ENCODE measurements at places on chromosomes 1 and 21.

DNA sequence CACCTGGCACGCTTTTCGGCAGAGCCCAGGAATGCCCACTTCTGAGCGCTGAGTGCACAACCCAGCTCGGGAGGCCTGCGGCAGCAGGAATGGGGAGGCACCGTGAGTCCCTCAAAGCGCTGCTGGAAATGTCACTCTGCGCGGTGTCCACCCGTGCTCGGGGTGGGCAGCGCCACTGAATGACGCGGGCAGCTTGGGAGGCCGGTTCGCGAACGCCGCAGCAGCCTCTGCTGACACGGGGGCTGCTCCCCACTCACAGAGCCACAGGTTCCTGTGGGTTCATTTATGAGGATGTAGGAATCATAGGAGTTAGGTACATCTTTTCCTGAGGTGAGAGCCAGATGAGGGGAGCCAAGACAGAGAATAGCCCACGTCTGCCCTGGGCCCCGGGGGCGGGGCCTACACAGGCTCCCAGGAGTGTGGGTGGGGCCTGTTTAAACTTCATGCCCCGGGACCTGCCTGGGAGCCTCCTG, 146.7 kb upstream of the COL6A1 start:
- no peak for DNase-seq

GRCh38 chr21:44618909-44619308, 7.0 kb downstream of the KRTAP10-8 start:
- DNase-seq = no peak

- DNase-seq = no peak
Measured at GRCh38 chr1:63548303-63548702, 25.0 kb downstream of the EFCAB7 start.

GRCh38 chr1:9615316-9616063, 26.8 kb downstream of the TMEM201 start:
- no peak for DNase-seq

DNA sequence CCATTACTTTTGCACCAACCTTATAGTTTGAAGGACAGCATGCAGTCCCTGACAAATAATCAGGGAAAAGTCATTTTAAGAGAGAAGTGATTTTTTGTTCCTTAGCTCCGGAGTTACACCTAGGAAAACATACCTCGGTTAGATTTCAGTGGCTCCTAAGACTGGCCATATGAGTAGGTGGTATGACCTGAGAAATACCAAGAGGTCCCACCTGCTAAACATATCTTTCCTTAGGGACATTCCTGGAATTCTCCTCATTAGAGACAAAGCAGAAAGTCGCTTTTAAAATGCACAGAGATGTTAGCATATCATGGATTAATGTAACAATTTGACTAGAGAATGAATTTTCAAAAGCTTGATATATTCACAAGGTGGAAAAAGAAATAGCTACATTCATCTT, 84.2 kb upstream of the RNPC3 start:
- DNase-seq = no peak

GRCh38 chr1:237042526-237042891, 525 bp downstream of the RYR2 start:
- DNase-seq = no peak

GRCh38 chr1:28046716-28047115, 41.7 kb downstream of the EYA3 start:
- no peak for DNase-seq

DNA sequence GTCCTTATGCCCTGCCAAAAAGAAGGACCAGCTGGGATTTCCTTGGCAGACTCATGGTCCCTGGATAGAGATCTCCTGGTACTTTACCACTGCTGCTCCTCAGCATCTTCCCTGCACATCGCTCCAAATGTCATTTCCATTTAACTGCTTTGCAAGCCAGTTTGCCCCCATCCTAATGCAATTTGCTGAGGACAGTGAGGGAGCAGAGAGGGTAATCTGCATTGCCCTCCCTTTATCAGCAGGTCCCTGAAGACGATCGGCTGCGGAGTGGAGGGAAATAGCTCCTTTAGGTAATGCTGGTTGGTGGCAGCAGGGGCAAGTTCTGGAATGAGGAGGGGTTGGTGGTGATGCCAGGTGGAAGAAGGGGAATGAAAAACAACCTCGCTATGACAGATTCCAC, 2.7 kb downstream of the PLXNA2 start:
- no peak for DNase-seq

DNA sequence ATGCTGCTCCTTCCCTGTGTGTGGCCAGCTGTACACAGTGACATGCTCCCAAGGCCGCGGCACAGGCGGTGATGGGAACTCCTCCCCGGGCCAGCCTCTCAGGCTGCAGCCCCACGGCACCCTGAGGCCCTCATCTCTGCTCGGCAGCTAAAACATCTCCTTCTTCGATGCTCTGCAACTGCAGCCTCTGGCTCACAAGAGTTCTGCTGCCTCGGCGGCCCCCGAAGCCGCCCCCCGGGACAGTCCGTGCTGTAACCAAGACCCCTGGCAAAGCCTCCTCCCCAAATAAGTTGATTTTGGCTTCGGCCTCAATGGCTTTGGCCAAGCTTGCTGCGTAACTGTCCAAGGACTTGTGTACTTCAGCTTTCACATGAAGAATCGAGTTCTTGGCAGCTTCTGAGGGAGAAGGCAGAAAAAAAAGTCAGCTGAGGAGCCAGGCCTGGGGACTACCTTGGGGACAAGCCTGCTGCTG, 51.3 kb downstream of the GPR161 start:
- no peak for DNase-seq

DNA sequence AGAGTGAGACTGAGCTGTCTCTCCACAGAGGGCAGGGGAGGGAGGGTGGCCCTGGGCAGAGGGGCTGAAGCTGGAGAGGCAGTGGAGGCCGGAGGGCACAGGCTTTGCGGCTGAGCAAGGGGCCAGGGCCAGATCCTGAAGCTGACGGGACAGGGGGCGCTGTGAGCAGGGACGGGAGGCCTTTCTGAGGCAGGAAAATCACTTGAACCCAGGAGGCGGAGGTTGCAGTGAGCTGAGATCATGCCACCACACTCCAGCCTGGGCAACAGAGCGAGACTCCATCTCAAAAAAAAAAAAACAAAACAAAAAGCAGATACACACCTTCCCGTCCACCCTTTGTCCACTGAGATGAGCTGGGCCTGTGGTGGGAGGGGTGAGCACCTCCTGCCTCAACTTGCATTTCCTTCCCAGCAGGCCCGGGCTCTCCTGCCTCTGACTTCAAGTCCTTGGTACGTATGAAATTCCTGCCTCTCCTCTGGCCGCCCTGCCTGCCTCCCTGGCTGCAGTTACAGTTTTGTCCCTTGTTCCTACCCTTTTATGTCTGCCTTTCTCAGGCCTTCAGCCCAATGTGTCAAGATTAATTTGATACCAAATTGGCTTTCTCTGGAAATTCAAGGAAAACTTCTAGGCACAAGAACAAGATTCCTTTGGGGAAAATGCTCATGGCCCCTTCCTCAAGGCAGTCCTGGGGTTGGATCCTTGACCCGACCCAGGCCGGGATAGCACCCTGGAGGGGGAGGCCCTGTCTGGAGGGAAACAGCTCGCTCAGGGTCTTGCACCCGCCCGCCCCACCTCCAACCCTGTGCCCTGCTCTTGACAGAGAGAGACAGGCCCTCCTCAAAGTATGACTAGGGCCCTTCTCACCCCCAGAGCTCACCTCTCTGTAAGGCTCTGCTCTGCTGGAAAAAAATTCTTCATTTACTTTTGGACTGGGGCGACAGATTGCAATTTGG, 11.2 kb upstream of the ADAMTSL4 start:
- no peak for DNase-seq

DNA sequence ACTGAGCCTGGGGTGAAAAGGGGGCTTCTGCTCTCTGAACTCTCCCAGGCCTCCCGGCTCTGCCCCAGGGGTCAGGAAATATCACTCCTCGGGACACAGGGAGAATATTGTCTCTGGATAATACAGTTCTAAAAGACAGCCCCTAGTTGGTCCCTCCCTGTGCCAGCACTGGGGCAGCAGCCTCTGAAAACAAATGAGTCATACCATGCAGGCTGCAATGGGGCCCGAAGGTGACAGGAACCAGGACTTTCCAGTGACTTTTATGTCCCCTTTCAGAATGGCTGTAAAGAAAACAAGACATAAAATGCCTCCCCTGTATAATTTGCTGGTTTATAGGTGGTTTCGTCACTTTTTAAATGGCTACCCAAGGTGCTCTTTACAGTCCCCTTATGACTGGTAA, 360.0 kb downstream of the NPHP4 start:
- DNase-seq = no peak

GRCh38 chr1:81894867-81895266, 94.1 kb downstream of the ADGRL2 start:
- DNase-seq = no peak

DNA sequence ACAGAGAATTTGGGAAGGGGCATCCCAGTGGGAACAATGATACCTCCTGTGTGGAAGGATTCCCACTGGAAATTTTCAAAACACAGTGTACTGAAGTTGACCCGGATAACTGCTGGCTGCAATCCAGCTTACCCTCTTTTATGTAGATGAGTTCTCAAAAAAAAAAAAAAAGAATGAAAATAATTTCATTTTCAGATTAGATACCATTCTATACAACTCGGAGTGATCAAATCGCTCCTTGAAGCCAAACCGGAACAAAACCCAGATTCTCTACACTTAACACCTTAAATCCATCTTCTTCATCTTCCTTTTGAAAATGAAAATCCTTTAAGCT, 69.1 kb downstream of the KAZN start:
- DNase-seq = no peak

DNA sequence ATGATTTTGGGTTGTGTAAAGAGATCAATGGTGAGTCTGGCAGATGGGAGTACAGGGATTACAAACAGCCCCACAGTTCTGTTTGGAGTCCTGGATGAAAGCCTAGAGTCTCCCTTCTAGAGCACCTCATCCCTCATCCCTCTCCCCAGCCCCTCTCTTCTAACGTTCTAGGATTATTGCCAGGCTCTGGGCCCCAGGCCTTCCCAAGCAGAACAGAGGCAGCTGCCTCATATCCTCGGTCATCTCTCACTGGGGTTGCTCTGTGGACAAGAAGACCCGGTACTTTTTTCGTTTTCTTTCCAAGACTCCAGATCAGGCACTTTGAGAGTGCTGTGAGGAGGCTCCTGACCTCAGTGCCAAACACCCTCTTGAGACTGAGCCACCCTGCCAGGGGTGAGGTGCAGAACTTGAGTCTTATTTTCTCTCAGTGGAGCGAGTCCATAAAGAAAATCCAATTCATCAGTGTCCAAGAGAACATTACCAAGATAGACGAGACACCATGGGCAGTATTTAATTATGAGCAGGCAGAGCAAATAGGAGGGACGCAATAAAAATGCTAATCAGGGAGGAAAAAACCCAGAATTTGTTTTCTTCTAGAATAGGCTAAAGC, 17.1 kb upstream of the KCND3 start:
- no peak for DNase-seq
